ENCODE measurements at places on chromosomes 4 and X.

GRCh38 chr4:137738375-137738990 lies 206.2 kb upstream of the PCDH18 start:
- DNase-seq, result no peak

- DNase-seq, result peak; percentile 62
Measured at GRCh38 chr4:7587433-7588405, 153.0 kb upstream of the PSAPL1 start.

DNA sequence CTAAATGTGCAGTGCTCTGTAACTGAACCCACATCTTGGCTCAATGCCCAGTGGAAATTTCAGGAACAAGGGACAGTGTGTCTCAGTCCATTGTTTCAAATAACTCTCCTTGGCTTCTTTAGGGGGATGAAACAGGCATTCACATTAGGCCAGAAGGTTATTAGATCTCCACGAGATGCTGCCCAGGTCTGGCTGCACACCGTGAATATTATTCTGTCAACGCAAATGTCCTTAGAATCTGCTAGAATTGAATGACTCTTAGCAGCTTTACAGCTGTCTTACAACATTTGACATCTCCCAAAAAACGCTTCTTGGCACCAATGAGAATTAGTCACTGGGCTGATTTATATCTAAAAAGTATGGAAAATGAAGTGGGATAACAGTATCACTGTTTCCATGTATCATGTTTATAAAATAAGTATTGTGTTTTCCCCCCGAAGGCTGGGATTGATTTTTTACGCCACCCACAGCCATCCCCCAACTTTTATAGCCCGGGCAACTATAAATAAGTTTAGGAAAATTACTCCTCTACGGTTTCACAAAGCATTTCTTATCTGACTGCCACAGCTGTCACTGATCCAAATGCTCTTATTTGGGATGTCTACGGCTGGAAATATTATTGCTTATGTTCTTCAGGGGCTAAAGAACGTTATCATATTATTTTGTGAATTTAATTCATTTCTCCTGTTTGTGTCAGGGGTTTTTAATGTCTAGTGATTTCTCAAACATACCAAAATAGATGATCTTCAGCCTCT lies 559.7 kb upstream of the FAT1 start:
- no peak for DNase-seq

DNA sequence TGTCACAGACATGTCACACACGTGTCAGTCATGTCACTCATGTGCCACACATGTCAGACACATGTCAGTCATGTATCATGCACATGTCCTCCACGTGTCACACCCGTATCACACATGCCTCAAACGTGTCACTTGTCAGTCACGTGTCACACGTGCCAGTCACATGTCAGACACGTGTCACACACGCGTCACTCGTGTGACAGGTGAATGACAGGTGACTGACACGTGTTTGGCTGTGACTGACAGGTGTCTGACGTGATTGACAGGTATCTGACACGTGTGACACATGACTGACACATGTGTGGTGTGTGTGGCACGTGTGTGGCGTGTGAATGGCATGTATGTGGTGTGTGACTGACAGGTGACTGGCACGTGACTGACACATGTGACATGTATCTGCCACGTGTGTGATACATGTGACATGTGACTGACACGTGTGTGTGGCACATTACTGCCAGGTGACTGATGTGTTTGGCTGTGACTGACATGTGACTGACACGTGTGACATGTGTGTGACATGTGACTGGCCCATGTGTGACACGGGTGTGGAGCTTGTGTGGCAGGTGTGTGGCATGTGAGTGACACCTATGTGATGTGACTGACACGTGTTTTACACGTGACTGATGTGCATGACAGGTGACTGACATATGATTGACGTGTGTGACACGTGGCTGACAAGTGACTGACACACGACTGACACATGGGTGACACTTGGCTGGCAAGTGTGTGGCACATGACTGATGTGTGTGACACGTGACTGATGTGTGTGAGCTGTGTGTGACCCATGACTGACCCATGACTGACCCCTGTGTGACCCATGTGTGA lies 90.7 kb upstream of the GPC3 start:
- no peak for DNase-seq

DNA sequence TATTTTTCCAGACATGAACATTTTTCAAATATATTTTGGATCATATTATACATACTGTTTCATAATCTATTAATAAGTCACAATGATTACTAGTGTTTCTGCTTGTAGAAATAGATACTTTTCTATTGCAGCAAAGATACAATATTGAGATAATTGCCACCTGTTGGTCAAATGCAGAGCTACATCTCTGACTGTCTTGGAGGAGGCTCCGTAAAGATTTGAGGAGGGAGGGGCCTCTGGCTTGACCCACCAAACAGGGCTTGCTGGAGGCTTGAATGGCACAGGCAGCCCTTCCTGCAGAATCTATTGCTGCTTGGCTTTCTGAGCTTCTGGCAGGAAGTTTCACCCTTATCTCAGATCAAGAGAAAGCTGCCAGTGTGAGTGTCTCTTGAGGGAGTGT lies 99.3 kb upstream of the ARMCX2 start:
- DNase-seq, result no peak
